ENCODE measurements at places on chromosomes 11 and 22.

GRCh38 chr11:91790346-91791170 lies 434.1 kb upstream of the FAT3 start:
- no peak for DNase-seq

DNA sequence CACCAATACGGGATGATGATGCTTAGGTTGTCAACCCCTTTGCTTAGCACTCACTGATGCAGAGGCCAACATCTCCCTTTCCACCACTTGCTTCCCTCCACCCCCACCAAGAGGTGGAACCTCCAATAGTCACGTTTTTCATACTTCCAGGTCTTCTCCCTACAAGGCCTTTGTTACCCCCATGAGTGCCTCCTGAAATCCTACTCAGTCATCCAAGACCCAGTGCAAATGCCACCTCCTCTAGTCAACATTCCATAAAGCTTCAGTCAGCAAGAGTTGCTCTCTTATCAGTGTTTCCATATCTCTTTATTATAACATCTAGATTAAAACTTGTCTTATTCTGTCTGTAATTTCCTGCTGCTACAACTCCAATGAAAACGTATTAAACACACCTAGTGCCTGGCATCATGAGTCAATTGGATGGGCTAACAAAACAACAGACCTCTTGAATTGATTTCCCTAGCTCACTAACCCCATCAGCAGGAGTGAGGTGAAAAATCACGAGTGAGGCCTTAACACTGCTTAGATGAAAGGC lies 370.7 kb upstream of the CCDC90B start:
- no peak for DNase-seq

- no peak for DNase-seq
Observed at GRCh38 chr22:39297490-39298240, 21.8 kb downstream of the RPL3 start.

DNA sequence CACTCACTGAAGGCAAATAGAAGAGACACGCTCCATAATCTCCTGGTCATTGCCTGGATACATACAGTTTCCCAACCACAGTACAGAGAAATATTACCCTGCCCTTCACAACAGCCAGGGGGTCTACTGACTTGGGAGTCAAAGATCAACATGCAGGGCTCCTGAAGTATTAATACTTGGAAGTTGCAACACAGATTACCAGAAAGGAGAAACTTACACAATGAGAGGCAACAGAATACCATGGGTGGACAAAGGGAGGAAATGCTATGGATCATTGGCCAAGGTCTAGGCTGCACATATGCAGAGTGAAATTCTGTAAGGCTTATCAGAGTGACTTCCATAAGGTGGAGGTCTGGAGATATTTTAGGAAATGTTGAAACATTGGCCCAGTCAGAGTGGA lies 267.9 kb upstream of the FAT3 start:
- DNase-seq: no peak

- DNase-seq: no peak
Observed at GRCh38 chr22:29225422-29226090, 19.9 kb downstream of the EMID1 start.

GRCh38 chr22:19824212-19824925 lies 30.3 kb downstream of the GNB1L start:
- DNase-seq: no peak

DNA sequence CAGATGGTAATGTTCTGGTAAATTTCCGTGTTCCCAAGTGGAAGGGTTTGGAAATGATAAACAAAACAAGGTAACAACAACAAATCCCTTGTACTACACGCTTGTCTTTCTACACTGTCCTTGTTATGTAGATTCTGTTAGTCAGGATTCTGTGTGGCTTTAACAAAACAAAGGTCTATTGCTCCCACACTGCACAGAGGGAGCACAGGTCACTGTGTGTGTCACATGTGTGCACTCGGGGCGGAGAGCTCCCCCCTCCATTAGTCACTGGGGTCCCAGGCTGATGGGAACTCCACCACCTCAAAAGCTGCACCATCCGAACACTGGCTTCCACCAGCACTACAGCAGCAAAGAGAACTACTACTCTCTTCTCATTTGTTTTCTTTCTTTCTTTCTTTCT lies 227.9 kb downstream of the NTM start:
- no peak for DNase-seq

DNA sequence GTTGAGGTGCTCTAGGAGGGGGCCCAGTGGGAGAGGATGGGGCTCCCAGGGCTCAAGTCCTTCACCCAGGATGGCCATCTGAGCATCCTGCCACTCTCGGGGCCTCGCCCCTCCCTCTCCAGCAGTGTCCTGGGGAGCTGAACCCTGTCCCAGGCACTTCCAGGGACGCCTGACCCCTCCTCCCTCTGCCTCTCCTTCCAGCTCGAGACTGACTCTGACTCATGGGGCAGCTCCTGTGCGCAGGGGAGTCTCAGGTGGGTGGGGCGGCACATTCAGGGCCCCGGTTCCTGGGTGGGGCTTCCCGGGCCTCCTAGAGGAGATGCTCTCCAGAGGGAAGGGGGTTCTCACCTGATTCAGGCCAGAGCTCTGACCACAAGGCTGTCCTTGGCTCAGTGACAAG lies 77.1 kb upstream of the IGLL5 start:
- DNase-seq: no peak

DNA sequence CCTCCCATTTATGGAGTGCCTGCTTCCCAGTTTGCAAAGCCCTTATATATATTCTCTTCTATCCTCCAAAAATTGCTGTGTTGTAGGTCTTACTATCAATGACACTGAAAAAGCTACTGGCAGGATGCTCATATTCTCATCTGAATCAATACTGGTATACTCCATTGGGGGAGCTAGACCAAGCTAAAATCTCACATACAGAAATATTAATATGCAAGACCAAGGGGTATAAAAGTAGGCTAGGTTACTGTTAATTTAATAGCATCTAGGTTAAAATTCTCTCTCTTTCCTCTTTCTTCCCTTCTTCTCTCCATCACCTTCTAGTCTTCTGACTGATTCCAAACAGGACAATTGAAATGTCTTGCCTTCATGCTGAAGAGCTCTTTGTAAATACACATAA lies 17.1 kb upstream of the BDNF start:
- no peak for DNase-seq

GRCh38 chr11:10502770-10503169 lies 38.2 kb downstream of the RNF141 start:
- no peak for DNase-seq

DNA sequence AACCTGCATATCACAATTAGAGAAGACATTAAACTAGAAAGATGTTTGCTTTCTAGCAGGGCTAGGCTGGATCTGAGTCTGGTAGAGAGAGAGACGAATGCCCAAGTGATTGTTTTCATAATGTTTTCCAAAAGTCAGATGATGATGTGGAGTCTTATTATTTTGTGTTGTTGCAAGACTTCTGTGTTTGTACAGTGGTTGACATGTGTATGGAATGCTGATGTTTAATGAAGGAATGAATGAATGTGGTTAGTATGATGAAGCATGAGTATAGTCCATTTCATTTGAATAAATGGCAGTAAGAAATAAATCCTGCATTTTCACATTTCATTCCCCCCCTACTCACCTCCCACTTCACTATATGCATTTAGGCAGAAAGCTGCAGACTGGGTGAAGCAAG lies 69.6 kb downstream of the PPP2R1B start:
- no peak for DNase-seq

GRCh38 chr11:128889657-128890213 lies 1.4 kb upstream of the KCNJ5 start:
- DNase-seq: no peak

DNA sequence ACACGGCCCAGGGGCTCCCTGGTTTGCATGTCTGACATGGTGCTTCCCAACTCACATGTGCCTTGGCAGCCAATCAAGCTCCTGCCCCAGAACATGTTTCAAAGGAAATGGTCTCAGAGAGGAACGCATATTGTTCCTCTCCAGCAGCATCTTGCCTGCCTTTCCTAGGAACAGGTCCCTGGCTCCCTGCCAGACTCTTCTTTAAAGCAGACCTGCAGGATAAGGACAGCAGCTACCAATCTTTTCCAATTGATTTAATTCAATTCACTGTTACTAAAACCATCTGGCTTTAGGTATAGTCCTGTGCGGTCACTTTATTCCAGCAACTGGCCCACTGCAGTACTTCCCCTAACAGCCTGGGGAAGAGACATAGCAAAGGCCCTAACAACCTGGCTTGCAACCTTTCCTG lies 79.9 kb downstream of the AMBRA1 start:
- DNase-seq: no peak

GRCh38 chr11:113240790-113241635 lies 73.4 kb upstream of the TTC12 start:
- DNase-seq: no peak

GRCh38 chr11:93491973-93492372 lies 51.2 kb downstream of the SMCO4 start:
- no peak for DNase-seq

GRCh38 chr11:83025267-83025704 lies 46.4 kb downstream of the RAB30 start:
- DNase-seq: no peak

- no peak for DNase-seq
Observed at GRCh38 chr22:38837414-38837928, 6.4 kb downstream of the NPTXR start.

GRCh38 chr11:131579932-131580387 lies 209.5 kb downstream of the NTM start:
- no peak for DNase-seq

DNA sequence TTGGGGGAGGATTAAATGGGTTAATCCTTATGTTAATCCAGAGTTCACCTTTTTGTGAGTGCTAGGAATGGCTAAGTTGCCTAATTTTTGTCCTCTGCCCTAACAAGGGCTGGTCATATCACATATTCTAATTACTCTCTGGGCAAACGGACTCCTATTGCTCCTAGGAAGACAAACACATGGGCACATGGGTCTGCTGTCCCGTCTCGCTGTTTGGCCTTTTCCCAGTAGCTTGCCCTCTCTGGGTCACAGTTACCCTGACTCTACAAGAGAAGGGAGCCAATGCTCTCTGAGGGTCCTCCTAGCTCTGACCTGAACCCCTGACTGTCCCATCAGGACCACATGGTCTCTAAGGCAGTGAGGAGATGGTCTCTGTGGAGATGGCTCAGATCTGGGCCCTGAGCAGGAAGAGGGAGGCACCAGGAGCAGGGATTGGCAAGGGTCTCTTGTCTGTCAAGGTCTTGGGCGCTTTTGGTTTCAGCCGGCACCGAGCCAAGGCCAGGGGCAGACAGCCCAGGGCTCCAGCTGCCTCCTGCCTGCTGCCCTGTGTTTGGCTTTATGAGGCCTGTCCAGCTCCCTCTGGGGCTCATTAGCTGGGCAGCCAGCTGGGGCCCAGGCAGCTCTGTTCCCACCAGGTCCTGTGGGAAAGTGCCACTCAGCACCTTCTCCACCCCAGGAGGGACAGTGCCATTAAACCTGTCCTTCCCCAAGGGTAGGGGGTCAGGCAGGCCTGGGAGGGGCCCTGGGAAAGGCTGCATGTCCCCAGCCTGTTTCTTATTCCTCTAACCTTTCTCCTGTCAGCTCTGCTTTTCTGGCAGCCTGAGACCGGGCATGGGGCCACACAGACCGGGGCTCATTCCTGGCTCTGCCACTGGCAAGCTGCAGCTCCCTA lies 559.9 kb downstream of the MN1 start:
- DNase-seq: no peak

- DNase-seq: no peak
Observed at GRCh38 chr11:74086242-74086884, 77.5 kb upstream of the UCP3 start.

DNA sequence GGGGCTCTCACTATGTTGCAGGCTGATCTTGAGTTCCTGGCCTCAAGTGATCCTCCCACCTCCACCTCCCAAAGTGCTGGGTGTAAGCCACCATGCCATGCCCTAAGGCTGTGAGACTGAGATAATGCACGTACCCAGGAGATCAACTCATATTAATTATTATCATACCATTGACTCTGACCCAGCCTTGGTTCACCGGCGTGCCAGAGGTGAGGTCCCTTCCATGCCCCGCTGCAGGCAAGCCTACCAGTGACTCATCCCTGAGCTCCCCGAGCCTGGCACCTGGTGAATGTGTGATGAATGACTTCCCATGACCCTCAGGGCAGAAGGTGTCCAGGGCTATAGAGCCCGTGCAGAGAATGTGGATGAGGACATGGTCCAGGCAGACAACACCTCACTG lies 12.1 kb downstream of the GAL3ST1 start:
- no peak for DNase-seq

DNA sequence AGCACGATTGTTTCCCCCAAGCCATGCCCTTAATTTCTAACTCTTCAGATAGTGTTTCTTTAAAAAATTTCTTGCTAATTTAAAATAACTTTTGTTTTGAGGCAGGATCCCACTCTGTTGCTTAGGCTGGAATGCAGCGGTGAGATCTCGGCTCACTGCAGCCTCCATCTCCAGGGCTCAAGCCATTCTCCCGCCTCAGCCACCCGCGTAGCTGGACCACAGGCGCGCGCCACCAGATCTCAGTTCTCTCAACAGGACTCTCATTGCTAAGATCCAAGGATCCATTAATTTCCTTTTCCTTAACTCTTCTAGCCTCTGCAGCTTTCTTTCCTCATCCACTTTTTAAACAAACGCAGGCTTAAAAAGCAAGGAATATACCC lies 327 bp upstream of the MED17 start:
- DNase-seq: no peak

DNA sequence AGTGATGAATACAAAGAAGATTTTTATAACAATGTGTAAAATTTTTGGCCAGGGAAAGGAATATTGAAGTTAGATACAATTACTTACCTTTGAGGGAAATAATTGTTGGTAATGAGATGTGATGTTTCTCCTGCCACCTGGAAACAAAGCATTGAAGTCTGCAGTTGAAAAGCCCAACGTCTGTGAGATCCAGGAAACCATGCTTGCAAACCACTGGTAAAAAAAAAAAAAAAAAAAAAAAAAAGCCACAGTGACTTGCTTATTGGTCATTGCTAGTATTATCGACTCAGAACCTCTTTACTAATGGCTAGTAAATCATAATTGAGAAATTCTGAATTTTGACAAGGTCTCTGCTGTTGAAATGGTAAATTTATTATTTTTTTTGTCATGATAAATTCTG lies 5.3 kb downstream of the BIRC3 start:
- no peak for DNase-seq

- DNase-seq: no peak
Observed at GRCh38 chr22:41377846-41378245, 3.9 kb upstream of the TEF start.

- DNase-seq: no peak
Observed at GRCh38 chr11:95108159-95108611, 18.5 kb downstream of the ENDOD1 start.

GRCh38 chr22:47020166-47020565 lies 257.7 kb downstream of the TBC1D22A start:
- no peak for DNase-seq

GRCh38 chr11:57601297-57601696 lies 3.8 kb downstream of the SERPING1 start:
- no peak for DNase-seq

Data from NCI-H187 (cell line).